ENCODE measurements at places on chromosomes 3 and 15.

GRCh38 chr15:70561885-70562284, 201.5 kb downstream of the UACA start:
- no peak for DNase-seq

DNA sequence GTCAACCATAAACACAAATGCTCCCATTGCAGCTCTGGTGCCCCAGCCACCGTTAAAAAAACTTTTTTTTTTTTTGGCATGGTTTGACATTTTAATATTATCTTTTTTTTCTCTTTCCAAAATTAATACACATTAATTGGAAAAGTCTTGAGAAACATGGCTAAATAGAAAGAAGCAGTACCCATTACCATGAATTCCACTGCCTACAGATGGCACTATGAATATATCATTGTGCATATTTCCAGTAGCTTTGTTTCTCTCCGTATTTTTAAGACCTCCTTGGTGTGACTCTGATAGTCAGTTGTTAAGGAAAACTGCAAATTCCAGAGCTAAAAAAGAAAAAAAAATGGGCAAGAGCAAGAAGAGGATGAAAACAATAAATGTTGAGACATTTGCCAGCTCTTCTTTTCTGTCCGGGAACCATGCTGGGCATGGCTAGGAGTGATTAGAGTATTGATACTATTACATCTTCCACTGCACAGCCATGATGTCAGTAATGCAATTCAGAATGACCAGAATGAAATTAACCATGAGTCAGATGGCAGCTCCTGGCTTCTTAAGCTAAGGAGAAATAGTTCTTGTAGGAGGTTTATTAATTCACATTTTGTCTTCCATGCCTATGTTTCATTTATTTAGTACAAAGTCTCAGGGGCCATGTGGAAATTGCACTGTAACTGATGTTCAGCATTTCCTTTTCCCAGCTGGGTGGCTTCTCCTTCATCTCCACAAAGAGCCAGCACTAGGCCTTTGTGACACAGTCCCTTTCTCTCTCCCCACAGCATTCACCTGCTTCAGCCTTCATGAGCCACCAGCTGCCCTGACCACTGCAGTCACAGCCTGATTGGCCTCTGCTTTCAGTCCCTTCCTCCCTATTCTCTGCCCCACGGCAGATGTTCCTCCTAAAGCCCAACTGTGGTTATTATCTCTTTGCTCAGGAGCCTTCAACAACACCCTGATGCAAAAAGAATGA, 31.8 kb downstream of the SLC7A14 start:
- DNase-seq: no peak

DNA sequence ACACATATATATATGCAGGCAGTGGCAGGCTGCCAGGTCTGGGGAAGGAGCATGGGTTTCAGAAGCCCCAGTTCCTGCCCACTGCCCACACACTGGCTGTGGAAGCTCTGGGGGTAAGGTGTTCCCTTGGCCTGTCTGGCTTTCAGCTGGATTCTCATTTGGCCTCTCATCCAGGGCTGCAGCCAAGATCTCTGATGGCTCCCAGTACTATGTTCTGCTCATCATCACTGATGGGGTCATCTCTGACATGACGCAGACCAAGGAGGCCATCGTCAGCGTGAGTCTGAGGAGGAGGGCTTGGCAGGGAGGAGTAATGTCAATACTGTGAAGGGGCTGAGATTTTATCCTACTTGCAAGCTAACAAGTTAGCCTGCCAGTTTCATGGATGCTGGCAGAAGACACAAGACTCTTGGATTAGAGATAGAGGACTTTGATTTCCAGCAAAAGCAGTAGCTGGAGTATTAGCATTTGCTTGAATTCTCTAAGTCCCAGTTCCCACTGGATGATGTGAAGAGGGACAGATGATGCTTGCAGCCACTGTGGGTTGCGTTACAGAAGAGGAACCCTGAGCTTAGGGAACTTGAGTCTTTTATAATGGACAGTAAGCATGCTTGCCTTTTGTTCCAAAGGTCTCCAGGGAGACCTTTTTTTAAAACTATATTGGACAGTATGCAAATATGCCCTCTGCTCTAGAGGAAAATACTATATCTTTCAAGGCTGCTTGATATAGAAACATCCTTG, 5.6 kb upstream of the BRPF1 start:
- no peak for DNase-seq

DNA sequence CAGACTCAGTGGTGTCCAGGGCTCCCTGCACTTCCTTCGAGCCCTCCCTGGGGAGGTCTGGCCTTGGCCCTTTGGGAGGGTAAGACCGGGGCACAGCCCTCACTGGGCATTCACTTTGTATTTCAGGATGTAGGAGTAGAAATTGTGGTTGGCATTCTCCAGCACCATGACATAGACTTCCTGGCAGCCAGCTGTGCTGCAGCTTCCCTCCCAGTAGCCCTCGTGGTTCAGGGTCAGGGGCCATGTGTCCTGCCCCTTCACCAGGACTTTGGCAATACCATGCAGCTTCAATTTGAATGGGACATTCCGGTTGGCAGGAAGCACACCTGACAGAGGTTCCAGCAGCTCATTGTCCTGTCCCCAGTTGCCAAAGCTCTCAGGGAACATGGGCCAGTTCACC, 47.3 kb downstream of the KY start:
- DNase-seq: no peak

GRCh38 chr15:89652666-89653065, 2.6 kb downstream of the KIF7 start:
- no peak for DNase-seq

DNA sequence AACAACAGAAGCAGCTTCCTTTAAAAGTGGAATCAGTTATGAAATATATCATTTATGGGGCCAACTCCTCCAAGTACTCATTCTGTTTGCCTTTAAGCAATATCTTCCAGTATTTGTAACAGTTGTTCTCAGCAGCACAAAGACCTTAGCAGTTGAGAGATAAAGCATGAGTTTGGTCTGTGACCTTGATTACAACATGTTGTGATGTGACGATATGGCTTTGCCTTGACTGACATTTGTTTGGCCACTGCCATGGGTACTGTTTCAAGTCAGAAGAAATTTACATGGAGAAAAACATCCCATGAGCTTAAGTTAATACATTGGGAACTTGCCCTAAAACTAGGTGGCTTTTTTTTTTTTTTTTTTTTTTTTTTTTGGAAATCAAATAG, 175.1 kb upstream of the KBTBD8 start:
- DNase-seq: no peak

DNA sequence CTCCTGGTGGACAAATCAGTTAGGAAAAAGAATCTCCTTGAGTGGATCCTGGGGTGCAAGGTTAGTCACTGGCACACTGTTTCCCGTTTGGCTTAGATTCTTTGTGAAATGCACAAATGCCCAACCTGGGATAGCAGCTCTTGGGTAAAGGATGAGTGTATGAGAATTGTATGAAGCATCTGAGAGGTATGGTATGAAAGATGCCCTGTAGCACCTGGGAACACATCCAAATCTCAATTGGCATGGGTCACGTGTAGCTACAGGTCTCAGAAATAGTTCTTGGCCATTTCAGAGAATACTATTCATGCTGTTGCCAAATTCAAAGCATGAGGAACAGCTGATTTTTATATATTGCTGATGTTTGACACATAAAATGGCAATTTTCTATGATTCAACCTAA, 84.3 kb downstream of the KCNH8 start:
- DNase-seq: no peak

DNA sequence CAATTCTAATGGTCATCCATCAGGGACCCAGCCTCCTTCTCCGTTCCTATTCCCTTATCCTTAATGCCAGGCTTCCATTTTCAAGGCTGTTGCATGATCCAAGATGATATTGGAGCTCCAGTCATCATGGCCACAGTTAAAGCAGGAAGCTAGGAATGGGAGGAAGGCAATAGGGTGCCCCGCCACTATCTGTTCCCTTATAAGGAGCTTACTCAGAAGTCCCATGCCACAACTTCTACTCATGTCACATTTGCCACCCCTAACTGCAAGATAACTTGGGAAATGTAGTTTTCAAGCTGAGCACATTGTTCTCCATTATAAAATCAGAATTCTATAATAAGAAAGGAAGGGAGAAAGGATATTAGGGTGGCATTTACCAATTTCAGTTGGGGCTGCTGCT, 38.6 kb upstream of the SPSB4 start:
- DNase-seq: no peak

- no peak for DNase-seq
Measured at GRCh38 chr3:143134471-143134870, 14.9 kb downstream of the CHST2 start.

GRCh38 chr15:61753018-61753710, 307.1 kb downstream of the VPS13C start:
- no peak for DNase-seq

DNA sequence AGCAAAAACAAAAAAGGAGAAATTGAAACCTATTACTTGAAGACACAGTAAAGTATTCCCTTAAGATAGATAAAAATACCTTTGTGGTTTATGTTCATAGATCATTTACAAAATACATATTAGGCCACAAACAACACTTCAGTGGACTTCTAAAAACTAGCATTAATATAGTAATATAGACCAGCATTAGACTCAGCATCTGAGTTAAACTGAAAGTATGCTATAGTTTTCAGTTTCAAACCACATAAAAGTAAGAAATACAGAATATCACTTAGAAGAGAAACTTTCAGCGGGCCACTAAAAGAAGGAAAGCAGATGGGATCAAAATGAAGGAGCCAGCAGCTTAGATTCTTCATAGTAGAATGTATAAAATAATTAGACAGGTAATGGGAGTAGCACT, 86.6 kb downstream of the MSL2 start:
- no peak for DNase-seq

- DNase-seq: no peak
Measured at GRCh38 chr3:123540285-123540684, 44.6 kb downstream of the HACD2 start.

GRCh38 chr3:126147932-126148683, 32.3 kb downstream of the ALDH1L1 start:
- no peak for DNase-seq

DNA sequence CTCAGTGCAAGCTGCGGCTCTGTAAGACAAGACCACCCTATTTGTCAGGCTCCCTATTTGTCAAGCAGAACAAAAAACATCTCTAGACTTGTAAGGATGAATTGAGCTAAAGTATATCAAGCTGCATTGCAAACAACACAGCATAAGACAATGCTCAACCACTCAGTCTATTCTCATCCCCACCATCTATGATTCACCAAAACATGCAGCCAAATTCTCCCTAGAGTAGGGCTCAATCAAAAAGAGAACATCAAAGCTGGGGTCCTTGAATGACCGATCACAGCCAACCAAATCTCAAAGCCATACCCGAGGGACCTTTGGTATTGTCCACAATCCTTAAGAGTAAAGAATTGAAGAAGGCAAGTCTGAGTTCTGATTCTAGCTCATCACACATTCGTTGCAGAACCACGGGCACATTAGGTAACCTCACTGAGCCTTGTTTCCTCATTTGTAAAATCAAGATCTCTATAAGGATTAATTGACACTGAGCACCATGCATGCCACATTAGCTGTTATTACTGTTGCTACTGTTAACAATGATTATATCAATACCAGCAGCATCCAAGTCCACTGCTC, 31.2 kb downstream of the RFTN1 start:
- DNase-seq: no peak

DNA sequence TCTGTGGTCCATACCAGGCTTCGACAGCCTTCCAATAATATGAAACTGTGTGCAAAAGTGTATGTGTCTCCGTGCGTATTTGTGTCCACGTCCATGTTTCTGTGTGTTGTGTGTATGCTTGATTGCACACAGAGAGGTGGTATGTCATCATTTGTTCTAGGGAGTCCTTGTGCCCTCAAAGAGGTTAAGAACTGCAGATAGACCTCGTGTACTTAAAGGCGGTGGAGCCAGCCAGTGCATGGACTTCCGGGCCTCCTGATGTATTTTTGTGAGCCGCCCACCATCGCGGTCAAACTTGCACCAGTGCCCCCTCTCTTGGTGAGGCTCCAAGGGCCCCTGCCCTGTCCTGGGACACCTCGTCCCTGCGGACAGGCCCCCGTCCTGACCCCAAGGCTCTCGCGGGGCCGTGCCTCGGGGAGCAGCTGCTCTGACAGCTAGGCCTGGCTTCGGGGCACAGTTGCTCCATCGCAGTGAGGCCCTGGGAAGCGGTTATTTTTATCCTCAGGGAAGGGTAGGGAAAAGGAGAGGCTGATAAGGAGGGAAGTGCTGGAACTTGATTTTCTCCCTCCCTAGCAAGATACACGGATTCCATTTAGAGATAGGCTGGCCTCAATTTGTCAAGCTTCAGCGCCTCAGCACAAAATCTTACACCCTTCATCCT, 1.2 kb upstream of the RYK start:
- no peak for DNase-seq

DNA sequence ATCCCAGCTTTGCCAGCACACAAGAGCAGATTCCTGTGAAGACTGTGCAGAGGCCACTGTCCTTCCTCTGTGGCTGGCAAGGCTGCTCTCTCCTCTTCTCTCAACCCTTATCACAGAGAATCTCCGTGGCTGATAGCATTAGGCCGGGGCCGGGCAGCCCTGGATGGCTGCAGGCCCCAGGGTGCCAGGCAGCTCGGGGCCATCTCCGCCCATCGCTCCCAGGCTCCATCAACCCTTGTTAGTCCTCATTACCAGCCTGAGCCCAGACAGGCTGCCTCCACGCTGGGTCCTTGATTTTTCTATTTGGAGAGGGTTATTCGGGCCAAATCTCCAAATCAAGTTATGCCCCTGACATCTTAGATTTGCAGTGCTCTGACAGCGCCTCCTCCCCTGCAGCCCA, 39.1 kb downstream of the MRPL46 start:
- DNase-seq: no peak

GRCh38 chr3:71784914-71785531, at the start of gene PROK2:
Gene PROK2, minus strand, starts transcription at chr3:71785148. Its CDS starts 96 bp downstream, at chr3:71785052.
- no peak for DNase-seq

DNA sequence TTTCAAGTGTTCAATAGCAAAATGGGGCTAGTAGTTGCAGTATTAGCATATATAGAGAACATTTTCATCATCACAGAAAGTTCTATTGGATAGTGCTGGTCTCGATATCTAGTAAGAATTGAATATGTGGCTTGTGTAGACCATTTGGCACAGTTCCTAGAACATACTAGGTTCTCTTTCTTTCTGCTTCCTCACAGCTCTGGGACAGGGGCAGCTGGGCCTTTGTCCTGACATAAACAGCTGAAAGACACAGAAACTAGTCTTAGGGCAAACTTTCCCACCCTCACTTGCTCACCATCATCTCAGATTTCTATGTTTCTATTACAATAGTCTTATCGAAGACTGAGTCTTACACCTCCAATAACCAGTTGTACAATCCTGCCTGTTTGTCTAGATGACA, 63.7 kb upstream of the DLG1 start:
- no peak for DNase-seq

GRCh38 chr3:151293127-151293526, 14.8 kb upstream of the P2RY14 start:
- no peak for DNase-seq

GRCh38 chr15:69319384-69320375, 21.0 kb downstream of the PAQR5 start:
- DNase-seq: no peak

Data from activated naive CD4-positive, alpha-beta T cell (primary cell).